ENCODE measurements at places on chromosomes 1 and 21.

GRCh38 chr1:90534663-90535295 lies 182.3 kb downstream of the BARHL2 start:
- DNase-seq, result no peak

GRCh38 chr1:7960867-7961215 lies 670 bp upstream of the PARK7 start:
- no peak for DNase-seq

- DNase-seq, result no peak
Measured at GRCh38 chr21:33396951-33397350, 6.3 kb upstream of the IFNGR2 start.

DNA sequence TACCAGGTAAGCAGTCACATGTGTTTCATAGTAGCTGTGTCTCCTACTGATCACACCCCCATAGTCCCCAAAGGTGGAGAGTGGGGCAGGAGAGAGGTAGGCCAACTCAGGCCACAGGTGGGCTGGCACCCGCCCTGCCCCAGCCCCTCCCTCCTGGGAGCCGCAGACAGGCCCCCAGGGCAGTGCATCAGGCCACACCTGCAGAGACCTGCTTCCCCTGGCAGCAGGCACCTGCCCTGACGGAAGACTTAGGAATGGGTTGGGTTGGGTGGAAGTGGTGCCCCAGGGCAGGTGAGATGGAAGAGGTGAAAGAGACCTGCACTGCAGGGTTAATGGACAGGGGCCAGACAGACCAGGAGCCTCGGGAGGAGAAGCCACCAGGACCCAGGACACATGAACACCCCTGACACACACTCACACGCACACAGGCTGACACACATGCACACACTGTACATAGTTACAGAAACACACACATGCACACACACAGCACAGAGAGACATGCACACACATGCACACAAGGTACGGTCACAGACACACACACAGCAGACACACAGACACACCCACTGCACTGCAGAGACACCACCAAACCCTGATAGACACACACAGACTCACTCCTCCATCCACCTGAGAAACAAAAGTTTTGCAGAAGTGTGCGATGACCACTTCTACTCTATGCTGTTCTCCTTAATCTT lies 1.7 kb upstream of the COL18A1 start:
- DNase-seq, result no peak

GRCh38 chr21:44382536-44382935 lies 29.1 kb downstream of the TRPM2 start:
- DNase-seq, result no peak

GRCh38 chr1:15740924-15741850 lies 1.1 kb upstream of the TMEM82 start:
- DNase-seq, result peak; percentile 7

- DNase-seq, result no peak
Measured at GRCh38 chr21:34345892-34346291, 17.9 kb upstream of the KCNE2 start.

DNA sequence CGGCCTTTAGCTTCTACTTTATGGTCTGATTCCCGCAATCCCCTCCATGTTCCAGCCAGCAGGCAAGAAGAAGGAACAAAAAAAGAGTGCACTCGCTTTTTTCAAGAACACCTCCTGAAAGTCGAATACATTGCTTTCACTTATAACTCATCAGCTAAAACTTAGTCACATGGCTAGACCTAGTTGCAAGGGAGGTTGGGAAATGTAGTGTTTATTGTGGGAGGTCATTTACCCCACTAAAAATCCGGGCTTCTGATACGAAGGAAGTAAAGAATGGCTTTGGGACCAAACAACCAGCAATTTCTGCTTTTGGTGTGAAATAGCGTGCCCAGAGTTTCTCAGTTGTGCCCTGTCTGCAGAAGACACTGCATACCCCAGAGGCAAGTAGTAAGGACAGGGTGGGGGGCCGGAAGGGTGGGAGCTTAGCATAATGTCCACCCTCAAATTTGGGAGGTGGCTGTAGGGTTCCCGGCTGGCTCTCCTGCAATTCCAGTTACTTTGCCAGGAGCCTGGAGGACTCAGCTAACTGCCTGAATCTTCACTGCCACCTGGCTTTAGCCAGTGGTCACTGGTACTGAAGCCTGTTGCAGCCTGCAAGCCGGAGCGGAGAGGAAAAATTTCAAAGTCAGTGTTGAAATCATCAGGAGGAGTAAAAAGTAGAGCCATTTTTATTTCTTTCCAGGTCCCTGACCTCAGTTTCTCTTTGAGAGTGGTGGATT lies 57.7 kb upstream of the F3 start:
- no peak for DNase-seq

GRCh38 chr1:67945733-67946374 lies 104.6 kb downstream of the DIRAS3 start:
- peak; percentile 67 for DNase-seq

DNA sequence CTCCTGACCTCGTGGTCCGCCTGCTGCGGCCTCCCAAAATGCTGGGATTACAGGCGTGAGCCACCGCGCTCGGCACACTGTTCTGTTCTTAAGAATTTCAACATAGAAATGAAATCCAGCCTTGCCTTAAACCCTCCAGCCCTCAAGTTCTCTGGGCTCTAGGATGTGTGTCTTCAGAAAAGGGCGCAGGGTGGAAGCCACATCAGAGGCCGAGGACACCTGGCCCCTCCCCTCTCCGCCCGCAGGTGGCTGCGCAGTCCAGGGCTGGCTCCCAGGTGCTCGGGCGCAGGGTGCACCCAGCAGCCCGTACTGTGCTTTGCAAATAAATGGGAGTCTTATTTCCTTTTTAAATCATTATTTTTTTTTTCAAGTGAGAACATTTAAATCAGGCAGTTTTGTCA lies 2.0 kb upstream of the C1orf174 start:
- no peak for DNase-seq

- DNase-seq, result no peak
Measured at GRCh38 chr1:147794570-147794969, 34.2 kb upstream of the GJA5 start.

DNA sequence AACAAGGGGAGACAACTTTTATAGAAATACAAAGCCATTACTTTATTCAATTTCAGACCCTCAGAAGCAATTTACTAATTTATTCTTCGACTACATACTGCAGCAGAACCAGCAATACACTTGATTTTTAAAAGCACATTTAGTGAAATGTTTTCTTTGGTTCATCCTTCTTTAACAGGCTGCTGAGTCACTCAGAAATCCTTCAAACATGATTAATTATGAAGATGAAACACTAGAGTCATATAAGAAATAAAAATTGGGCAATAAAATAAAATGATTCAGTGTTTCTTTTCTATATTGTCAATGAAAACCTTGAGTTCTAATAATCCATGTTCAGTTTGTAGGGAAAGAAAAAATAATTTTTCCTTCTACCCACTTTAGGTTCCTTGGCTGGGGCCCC lies 47.0 kb downstream of the CHML start:
- DNase-seq, result no peak

DNA sequence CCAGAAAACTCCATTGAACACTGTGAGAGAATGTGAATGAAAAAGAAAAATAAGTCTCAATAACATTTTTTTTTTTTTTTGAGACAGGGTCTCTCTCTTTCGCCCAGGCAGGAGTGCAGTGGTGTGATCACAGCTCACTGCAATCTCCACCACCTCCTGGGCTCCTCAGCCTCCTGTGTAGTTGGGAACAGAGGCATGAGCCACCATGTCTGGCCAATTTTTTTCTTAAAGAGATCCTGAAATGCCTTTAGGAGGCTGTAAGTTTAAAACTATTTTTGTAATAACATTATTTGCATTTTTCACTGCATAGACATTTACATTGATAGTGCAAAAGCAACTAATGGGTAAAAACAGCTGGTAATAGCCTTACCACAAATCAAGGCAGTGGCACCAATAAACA lies 35.3 kb downstream of the GDAP2 start:
- no peak for DNase-seq

DNA sequence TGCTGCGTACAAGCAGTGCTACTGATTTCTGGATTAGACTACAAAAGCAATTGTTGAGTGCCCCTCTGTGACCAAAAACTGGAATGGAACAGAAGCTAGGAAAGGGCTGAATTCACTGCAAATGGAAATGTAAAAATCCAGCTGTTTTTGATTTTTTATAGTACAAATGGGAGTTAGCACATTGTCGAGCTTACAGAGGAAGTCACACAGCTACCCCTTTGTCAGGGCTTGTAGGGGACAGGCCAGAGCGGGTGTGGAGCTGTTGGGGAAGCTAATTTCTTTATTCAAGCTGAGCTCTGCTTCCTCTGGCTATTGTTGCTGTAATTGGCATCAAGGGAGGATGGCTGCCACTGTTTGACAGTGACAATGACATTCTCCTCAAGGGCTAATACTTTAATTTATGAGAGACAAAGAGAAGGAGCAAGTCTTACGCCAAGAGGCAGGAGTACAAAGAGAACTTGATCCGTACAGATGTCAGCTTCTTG lies 96.1 kb downstream of the SLC35F3 start:
- DNase-seq, result no peak

- DNase-seq, result no peak
Measured at GRCh38 chr1:240508201-240508600, 103.8 kb downstream of the GREM2 start.

Data from NCI-H1436 treated with DMSO at 0.1 percent for 48 hours (cell line).